ENCODE measurements at places on chromosomes 13 and 19. TPM values are rescaled to one million over a fixed set of nuclear protein-coding genes. Genes with fewer than 3 reads are reported as not detected.

DNA sequence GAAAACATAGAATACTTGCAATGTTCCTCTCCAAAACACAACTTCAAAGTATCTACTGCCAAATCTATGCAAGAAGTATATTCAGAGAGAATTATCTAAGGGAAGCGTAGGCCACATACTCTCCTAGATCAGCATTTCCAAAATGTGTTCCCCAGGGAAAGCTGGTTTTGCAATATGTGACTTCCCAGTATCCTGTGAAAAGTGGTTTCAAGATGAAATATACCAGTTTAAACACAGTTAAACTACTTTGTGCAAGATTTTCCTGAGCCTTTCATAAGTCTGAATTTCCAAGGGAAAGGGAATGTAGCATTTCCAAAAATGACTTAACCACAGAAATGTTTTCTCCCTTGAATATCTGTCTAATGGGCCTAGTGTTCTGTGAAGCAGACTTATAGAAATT is 7.6 kb downstream of the STARD13 start:
- no peak for DNase-seq

- DNase-seq: peak; percentile 72
Measured at GRCh38 chr19:18291590-18292461, 10.4 kb upstream of the JUND start.

GRCh38 chr13:62997038-62997599 is 1581.5 kb upstream of the PCDH20 start:
- DNase-seq: no peak

The ZNF223 gene
- 11.7 TPM for total RNA-seq

The CSNK1A1L gene
- total RNA-seq: not detected

Measured in urinary bladder (tissue), 4 donors.